ENCODE measurements at places on chromosomes 2 and 18.
A peak's percentile ranks its signal among the peaks of the same experiment; 100 is the strongest.

- no peak for DNase-seq
Observed at GRCh38 chr2:28327956-28328922, 64.4 kb upstream of the FOSL2 start.

DNA sequence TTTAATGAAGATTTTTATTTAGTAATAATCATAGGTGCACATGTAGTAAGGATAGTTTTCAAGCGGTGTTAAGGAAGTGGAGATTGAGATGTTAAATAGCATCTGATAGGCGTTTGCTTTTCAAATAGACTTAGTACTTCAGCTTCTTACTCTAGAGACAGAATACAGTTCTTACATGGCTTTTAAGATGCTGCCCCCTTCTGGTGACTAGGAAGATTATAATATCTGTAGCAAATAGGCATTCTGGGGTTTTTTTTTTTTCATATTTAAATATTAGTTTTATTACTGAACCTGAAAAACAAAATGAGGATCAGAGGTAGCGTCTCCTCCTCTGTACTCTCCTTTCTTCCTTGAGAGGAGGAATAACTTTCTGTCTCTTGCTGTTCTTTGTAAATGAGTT lies 100.2 kb downstream of the AGAP1 start:
- no peak for DNase-seq

- no peak for DNase-seq
Observed at GRCh38 chr2:159895258-159896065, 97.5 kb upstream of the CD302 start.

DNA sequence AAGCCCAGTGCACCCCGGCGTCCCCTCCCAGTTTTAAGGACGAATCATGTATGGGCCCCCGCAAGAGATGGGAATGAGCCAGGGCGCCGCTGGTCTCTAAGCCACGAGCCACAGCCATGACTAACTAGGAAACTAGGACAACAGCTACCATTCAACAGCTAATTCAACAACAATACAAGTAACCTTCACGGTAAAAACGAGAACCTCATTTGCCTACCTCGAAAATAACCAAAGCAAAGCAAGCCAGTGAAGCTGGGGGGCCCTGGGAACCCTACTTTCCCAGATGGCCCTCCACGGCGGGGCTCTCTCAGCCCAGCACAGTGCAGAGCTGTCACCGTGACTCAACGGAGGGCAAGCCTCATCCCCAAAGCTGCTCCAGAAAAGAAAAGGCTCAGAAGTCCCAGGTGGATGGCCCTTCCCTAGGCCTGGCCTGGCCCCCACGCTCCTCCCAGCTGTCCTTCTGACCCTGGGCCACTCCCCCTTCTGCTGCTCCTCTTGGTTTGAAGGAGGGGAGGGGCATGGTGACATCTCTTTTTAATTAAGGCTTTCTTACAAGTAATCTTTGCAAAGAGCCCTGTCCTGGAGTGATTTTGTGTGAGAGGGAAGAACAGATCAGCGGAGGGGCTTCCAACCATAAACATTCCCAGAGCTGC lies 126.3 kb downstream of the HDAC4 start:
- DNase-seq = peak; percentile 57

- no peak for DNase-seq
Observed at GRCh38 chr2:151730262-151730975, 3.9 kb downstream of the NEB start.

DNA sequence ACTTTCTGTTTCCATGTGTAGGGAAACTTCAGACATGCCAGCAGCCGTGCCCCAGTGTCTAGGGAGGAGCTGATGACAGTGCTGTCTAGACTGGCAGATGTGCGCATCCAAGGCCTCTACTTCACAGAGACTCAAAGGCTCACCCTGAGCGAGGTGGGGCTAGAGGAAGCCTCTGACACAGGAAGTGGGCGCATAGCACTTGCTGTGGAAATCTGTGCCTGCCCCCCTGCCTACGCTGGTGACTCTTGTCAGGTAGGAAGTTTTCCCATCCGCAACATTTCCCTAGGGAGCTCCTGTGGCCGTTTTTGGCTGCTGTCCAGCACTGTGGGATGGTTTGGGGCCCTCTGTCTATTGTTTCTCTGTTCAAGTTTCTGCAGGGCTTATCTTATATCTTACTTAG lies 143.1 kb upstream of the TTC39C start:
- DNase-seq = no peak

GRCh38 chr2:46634905-46635304 lies 155.5 kb downstream of the TMEM247 start:
- no peak for DNase-seq

All from ecto neural progenitor cell (in vitro differentiated cells).